ENCODE measurements at places on chromosomes 11 and 22.
A peak's percentile ranks its signal among the peaks of the same experiment; 100 is the strongest.

- no peaks in the 10 kb centered on the region for H3K36me3 ChIP-seq
- H3K27ac ChIP-seq: no peak overlapping the region
- DNase-seq: no peak
- H3K4me3 ChIP-seq: no peak overlapping the region
- H3K27me3 ChIP-seq: no peaks in the 10 kb centered on the region
- peaks cover 11% of the 10 kb centered on the region for H3K4me1 ChIP-seq
Observed at GRCh38 chr22:22693531-22693884, 49.1 kb downstream of the GGTLC2 start.

DNA sequence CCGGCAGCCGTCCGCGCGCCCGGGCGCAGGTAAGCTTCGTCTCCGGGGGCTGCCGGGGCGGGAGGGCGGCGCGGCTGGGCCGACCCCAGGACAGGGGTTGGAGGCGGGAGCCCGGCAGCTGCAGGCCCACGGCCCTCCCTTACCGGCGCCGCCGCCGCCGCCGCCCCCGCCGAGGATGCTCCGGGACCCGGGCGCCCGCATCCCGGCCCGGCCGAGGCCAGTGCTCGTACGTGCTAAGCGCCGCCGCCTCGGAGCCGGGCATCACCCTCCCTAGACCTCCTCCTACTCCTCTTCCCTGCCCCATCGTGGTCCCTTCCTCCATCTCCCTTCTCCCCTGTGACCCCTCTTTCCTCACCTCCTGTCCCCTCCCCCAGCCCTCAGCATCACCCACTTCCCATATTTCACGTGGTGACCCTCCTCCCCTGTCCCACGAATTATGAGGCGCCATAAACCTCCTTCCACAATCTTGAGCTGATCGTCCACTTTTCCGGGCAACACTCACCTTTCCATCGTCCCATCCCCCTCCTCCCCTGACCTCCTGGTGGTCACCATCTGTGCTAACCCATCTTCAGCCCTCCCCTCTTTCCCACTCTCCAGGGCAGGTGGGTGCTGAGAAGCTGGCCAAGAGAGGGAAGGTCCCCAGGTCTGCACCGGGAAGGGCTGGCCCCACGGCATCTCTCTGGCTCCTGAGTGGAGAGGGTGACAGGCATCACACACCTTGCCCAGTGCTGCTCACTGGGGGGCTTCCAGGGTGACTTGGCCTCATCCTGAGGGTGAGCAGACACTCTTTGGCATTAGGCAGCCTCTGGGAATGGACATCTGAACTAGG lies 612 bp downstream of the ASPHD2 start:
- DNase-seq: peak; percentile 82
- peak overlapping the region; percentile 28 for H3K27ac ChIP-seq
- H3K4me3 ChIP-seq: peak overlapping the region; percentile 25
- H3K4me1 ChIP-seq: no peaks in the 10 kb centered on the region

DNA sequence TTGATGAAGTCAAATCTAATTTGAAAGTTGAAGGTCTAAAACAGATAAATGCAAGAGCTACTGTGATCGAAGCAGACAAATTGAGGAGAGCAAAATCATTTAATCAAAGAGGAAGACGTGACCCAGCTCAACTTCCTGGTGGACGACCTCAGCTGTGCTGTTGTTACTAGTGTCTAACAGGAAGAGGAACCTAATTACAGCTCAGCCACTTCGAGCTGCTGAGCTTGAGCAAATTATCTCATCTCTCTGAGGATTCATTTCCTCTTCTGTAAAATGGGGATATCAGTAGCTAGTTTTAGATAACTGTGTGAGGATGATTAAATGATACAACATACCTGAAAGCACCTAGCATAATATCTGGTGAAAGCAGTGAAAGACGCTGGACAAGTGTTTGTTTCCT lies 48.6 kb upstream of the OLFML1 start:
- H3K4me1 ChIP-seq: peaks cover 24% of the 10 kb centered on the region
- peak; percentile 46 for DNase-seq
- peaks cover 11% of the 10 kb centered on the region for H3K27me3 ChIP-seq
- H3K4me3 ChIP-seq: no peak overlapping the region

DNA sequence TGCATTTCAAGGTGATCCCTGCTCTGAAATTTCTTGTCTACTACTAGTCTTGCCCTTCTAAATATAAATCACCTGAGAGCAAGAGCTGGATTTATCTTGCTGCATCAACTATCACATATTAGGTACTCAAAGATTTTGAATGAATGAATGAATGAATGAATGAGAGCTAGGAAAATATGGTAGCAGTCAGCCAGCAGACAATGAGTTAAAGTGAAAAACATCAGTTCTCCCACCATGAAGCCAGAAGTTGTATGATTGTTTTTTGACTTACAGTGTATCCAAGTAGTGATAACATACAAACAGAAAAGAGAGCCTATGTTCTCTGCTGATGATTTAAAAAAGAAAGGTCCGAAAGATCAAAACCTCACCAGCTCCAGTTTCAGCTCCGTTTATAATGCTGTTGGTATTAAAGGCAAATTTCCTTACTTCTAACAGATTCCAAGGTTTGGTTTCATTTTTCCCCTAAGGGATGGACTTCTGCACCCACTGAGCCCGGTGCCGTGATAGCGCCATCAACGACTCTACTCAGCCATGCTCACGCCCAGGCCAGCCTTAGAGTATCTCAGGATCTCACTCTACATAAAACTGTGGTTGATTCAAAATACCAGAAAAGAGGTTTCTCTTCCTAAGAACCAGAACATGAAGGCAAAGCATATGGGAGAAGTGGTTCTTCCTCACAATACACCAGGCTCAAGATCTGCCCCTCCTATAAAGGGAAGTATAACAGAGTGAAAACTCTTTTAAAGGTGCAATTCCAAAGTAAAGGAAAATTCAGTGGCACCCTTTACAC lies 92.0 kb downstream of the SGSM3 start:
- peak overlapping the region; percentile 92 for H3K27ac ChIP-seq
- H3K27me3 ChIP-seq: no peaks in the 10 kb centered on the region
- H3K4me3 ChIP-seq: peak overlapping the region; percentile 42
- peaks cover 56% of the 10 kb centered on the region for H3K4me1 ChIP-seq
- H3K36me3 ChIP-seq: no peaks in the 10 kb centered on the region

- no peak for DNase-seq
- no peaks in the 10 kb centered on the region for H3K4me1 ChIP-seq
- no peaks in the 10 kb centered on the region for H3K27me3 ChIP-seq
Observed at GRCh38 chr11:30143098-30143705, 87.6 kb upstream of the FSHB start.

DNA sequence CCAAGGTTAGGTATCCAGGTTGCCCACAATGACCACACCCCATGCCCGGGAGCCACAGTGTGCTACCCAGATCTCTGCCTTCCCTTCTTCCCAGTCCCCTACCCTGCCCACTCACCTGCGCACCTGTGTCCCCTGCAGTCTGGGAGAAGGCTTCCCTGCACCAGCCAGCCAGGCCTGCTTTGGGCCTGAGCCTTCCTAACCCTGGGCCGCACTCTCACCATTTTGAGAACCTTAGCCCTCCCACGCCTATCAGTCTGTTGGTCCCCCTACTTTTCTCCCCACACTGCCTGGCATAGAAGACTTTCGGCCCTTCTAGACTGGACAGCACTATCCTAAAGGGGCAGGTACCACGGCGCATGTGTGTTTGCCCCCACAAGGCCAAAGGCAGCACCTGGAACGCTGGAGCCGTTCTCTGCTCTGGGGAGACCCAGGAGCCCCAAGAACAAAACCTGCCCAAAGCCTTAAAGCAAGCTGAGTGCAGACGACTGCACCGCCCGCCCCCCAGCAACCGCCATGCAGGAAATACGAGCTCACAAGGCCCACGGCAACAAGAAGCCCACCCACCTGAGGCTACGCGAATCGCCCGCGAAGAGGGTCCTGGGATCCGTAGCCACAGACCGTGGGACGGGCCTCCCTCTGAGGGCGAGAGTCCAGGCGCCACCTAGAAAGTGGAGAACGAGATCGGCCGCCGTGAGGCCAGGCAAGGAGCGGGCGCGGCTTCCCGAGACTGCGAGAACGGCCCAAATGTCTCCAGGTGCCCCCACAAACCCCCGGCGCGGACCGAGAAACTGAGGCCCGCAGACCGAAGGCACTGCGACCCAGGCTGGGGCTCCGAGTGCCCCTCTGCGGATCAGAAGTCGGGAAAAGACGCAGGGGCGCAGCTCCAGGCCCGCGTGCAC lies 546 bp downstream of the GNB1L start:
- no peaks in the 10 kb centered on the region for H3K27me3 ChIP-seq
- DNase-seq: no peak
- H3K4me1 ChIP-seq: peaks cover 14% of the 10 kb centered on the region

- H3K36me3 ChIP-seq: no peaks in the 10 kb centered on the region
- no peaks in the 10 kb centered on the region for H3K4me1 ChIP-seq
- H3K27me3 ChIP-seq: no peaks in the 10 kb centered on the region
Observed at GRCh38 chr11:27995083-27995482, 112.9 kb downstream of the KIF18A start.

- no peak overlapping the region for H3K27ac ChIP-seq
- no peak overlapping the region for H3K4me3 ChIP-seq
- H3K27me3 ChIP-seq: no peaks in the 10 kb centered on the region
Observed at GRCh38 chr11:45928535-45929215, 6.2 kb downstream of the LARGE2 start.

GRCh38 chr22:48498526-48499331 lies 1328.9 kb downstream of the BRD1 start:
- no peaks in the 10 kb centered on the region for H3K36me3 ChIP-seq
- H3K4me1 ChIP-seq: no peaks in the 10 kb centered on the region
- H3K4me3 ChIP-seq: no peak overlapping the region
- H3K27me3 ChIP-seq: no peaks in the 10 kb centered on the region
- DNase-seq: no peak

GRCh38 chr11:67439321-67440228 lies 2.1 kb upstream of the PTPRCAP start:
- H3K4me1 ChIP-seq: peaks cover 6% of the 10 kb centered on the region
- no peak for DNase-seq
- peak overlapping the region; percentile 34 for H3K4me3 ChIP-seq
- no peaks in the 10 kb centered on the region for H3K27me3 ChIP-seq
- peaks cover 73% of the 10 kb centered on the region for H3K36me3 ChIP-seq

All from left lung (tissue), 14 donors.